ENCODE measurements at places on chromosomes 16 and 17.

DNA sequence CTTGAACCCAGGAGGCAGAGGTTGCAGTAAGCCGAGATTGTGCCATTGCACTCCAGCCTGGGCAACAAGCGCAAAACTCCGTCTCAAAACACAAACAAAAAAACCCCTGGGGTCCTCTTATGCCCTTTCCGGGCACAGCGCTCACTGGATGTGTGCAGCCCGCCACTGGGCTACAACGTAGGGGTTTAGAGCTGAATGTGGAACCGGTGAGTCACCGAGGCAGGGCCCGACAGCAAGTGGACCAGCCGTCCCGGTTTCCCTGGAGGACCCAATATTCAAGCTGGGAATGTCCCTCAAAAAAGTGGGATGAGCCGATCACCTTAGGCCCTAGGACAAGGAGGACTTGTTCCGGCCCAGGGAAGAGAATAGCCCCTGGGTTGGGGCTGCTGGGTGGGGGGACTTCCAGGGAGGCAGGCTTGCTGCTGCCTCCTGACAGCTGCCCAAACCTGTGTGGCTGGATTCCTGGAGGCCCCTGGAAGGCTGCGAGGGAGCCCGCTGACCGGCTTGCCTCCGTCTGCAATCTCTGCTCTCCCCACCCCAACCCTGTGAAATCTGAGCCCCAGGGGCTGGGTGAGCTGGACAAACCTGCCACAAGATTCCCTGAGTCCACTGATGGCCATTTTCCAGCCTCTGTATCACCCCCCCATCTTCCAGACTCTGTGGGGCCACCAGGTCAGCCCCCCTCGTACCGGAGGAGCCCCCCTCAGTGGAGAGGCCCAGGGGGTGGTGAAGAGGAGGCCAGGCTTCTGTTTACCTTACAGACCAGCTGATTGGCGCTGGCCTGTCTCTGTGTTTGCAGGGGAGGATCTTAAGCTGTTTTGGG lies 2.9 kb upstream of the CLDN9 start:
- no peak for DNase-seq

GRCh38 chr16:50692999-50693781 lies at the start of gene NOD2:
Gene NOD2 (plus strand): TSS chr16:50693606. CDS start chr16:50699496, 5,890 bp downstream.
- no peak for DNase-seq

DNA sequence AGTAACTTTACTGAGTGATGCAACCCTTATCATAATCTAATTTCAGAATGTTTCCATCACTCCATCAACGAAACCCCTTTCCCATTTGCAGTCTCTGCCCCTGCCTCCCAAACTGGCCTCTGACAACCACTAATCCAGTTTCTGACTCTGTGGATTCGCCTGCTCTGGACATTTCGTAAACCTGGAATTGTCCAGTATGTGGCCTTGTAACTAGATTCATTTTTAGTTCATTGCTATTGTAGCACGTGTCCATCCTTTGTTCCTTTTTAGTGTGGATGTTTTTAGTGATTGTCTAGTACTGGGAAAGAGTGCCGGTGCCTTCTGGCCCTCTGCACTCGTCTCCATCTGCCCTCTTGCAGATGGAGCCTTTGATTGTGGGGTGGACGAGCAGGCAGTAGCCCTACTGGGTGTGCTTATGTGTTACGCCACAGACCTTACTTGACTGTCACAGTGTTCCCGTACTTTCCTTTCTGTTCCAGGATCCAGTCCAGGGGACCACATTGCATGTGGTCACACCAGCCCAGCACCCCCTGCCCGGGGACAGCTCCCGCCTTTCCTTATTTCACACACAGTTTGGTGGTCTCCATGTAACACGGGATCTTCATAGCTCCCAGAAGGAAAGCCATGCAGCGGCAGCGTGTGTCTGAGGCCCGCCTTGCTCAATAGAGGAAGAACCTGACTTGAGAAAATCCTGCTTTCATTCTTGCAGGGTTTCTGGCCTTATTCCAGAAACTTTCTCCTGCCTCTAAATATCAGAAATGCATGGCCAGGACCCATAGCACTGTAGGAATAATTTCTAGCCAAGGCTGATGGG lies 8.8 kb downstream of the KIAA0513 start:
- no peak for DNase-seq

GRCh38 chr16:79605999-79606398 lies 5.5 kb upstream of the MAF start:
- DNase-seq, result no peak

- no peak for DNase-seq
Measured at GRCh38 chr17:78617511-78618061, 40.4 kb upstream of the DNAH17 start.

DNA sequence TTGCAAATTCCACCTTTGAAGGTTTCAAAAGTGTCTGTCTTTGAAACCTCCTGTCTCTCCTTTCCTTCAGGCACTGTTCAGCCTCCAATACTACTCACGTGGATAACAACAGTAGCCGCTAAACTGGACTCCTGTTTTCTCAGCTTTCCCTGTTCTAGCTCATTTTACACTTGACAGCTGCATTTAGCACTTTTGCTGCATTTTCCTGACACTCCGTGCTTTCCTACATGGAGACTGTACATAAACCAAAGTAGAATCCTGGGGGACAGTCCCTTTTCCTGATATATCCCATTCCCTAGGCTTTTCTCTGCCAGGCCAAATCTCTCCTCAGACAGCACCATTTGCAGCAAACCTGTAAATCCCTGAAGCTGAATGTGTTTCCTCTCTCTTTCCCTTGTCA lies 3.6 kb downstream of the CCL5 start:
- DNase-seq, result no peak

GRCh38 chr16:85475233-85475632 lies 137.9 kb upstream of the GSE1 start:
- DNase-seq, result peak; percentile 82

DNA sequence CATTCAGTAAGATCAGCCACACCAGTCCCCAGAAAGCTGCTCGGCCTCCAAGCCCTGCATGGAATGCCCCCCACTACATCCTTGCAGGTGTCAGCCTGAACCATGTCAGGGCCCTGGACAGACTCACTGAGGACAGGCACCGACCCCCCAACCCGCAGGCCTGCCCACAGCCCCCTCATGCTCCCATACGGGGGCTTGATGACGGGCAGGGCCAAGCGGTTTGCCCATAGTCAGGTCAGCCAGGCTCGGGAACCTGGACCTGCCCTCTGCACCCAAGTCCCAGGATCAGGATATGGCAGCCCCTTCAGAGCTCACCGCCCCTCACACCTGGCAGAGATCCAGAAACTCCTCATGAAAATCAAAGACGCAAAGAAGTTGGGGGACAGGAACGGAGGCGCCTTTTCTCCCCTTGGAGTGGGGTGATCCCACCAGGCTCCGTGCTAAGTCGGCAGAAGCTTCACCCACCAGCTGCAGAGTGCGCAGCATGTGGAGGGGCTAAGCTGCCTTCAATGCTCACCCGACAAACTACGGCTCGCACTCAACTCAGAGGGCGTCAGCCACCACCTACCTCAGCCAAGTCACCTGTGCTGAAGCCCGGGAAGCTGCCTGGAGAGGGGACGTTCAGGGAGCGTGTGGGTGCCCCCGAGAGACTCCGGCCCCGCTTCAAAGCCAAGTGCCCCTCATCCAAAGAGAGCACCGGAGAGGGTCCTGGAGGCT lies 26.5 kb downstream of the GNPTG start:
- no peak for DNase-seq

- DNase-seq, result no peak
Measured at GRCh38 chr17:77070888-77071279, 69.9 kb upstream of the SEC14L1 start.

GRCh38 chr16:48956620-48957019 lies 325.0 kb downstream of the CBLN1 start:
- no peak for DNase-seq

GRCh38 chr16:81798311-81799137 lies 19.4 kb downstream of the PLCG2 start:
- DNase-seq, result no peak
